Activated CD4-positive, alpha-beta T cell treated with anti-CD3 and anti-CD28 coated beads, Interleukin-2, Interleukin-6, amounts not matched to agents 100 ng/mL and 50 ng/mL, durations not matched to agents 16 hours and 8 hours (primary cell): ENCODE measurements at places on chromosomes 1 and 21.

DNA sequence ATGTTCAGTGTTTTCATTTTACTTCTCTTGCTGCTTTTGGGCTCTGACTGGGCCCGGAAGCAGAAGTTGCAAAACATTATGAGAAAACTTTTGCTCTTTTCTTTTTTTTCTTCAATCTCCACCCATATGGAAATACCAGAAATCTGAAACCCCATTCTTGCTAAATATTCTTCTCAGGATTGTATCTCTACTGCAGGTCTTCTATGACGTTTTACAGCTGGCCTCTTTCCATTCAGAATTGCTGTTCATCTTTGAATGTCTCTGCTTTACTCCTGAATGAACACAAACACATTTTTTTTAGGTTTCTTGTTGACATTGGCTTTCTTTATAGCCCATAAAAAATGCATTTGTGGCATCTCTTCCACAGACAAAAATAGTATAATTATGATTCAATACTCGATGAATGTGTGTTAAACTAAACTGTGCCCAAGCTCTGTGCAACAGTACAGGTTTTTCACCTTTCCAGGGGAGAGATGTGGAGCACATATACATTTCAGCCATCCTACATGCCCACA is 18.8 kb downstream of the PTPRC start:
- peak; percentile 71 for DNase-seq

GRCh38 chr1:100440075-100440809 is 87.9 kb downstream of the CDC14A start:
- peak; percentile 90 for DNase-seq

GRCh38 chr1:234675572-234675971 is 65.6 kb upstream of the IRF2BP2 start:
- DNase-seq: no peak

- peak; percentile 37 for DNase-seq
Observed at GRCh38 chr1:162823231-162823630, 32.7 kb downstream of the HSD17B7 start.

DNA sequence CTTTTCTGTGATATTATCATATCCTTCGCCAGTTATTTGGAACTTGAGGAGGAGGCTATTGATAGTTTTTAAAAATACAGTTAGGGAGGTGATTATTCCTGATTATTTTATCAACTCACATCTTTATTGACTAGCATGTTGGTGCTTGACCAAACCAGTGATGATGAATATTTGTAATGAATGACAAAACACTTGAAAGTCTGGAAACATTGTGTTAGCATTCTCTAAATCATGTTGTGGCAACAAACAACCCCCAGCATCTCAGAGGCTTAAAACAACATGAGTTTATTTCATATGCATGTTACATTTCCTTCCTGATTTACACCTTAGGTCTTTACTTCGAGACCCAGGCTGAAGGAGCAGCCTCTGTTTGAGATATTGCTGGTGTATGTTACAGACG is 10.7 kb upstream of the JUN start:
- no peak for DNase-seq

GRCh38 chr1:19096036-19096833 is 113.8 kb downstream of the UBR4 start:
- DNase-seq: peak; percentile 13

DNA sequence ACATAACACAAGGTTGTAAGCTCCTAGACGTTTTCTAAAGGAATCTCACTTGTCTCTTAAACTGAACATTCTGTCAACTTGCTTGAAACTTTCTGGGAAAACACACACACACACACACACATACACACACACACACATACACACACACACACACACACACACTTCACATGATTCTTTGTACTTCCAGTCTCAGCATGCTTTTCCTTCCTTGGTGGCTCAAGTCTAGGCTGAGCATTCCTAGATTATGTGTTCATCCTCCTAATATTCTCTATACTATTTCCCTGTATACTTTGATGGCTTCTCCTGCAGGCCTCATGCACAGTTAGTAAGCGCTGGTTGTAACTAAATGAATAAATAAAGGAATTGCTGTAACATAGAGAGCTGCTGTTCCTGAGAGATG is 372.1 kb downstream of the PTPRC start:
- no peak for DNase-seq

DNA sequence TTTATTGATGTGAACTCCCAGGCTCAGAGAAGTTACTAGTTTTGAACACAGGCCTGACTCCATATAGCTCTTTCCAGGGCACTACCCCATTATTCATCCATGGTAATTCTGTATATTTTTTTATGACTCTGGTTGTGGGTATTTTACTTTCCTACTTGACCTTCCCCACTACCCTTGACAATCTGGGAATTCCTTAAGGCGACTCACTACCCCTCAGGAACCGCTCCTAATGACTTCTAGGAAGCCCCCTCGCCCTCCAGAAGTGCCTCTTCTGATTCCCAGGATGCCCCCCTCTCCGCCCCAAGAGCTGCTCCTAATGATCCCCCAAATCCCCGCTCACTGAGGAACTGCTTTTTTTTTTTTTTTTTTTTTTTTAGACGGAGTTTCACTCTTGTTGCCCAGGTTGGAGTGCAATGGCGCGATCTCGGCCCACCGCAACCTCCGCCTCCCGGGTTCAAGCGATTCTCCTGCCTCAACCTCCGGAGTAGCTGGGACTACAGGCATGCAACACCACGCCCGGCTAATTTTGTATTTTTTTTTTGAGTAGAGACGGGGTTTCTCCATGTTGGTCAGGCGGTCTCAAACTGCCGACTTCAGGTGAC is 972 bp upstream of the KDM4A start:
- no peak for DNase-seq

DNA sequence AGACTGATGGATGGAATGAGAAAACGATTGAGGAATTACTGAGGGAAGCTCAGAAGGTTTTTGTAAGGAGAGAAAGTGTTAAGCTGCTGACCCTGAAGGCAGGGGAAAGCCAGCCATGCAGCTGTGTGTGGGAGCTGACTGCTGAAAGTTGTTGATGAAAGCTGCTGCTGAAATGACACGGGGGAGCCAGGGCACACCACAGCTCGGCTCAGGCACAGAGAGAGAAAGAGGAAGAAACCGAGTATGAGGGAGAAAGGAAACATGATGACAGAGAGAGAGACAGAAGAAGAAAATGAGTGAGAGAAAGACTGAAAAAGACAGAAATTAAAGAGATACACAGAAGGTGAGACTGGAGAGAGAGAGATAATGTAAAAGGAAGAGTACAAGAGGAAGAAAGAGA is 115.5 kb downstream of the LRRC53 start:
- no peak for DNase-seq

DNA sequence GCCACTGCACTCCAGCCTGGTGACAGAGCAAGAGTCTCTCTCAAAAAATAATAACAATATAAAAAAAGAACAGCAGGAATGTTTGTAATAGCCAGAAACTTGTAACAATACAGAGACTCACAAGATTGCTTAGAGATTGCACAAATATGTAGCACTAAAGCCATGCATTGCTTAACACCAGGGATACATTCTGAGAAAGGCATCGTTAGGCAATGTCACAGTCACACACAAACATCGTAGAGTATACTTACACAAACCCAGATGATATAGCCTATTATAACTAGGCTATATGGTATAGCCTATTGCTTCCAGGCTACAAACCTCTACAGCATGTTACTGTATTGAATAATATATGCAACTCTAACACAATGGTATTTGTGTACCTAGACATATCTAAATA is 45.3 kb downstream of the GPATCH2 start:
- DNase-seq: no peak

DNA sequence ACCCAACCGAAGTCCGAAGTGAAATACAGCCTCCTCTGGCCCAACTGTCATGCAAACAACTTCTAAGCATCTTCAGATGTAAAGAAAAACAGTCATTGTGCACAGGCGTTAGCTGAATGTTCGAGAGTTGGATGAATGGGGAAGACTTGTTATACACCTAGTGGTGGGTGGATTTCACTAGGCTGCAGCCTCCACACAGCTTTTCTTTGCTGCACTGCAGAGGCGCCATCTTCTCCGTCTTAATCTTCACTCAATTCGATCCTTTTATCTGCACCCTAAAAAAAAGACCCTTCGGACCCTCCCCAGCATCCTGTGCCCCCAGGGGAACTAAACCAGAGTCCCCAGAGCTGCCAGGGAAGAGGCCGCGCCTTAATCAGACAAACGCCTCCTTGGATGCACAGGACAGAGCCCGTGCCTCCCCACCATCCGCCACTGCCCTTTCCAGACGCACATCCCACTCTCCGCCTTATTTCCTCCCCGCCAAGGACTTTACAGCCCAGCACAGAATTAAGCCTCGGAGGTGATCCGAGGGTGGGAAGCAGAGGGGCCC is 1.4 kb downstream of the APP start:
- DNase-seq: peak; percentile 66

DNA sequence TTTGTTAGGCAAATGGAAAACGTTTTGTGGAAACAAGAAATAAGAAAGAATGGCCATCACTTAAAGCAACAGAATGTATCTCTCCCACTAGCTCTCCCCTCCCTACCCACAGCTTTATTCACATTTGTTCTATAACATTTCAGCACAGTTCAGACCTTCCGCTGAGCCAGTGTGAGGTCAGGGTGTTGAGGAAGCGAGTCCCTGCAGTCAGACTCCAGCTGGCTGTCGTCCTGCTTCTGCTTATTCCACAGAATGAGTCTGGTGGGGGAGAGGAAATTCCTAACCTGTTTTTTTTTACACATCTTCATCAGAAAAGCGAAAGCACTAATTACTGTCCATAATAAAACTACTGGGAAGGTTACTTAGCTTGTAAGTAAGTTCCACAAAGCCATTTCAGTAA is 39.0 kb downstream of the MRPL39 start:
- peak; percentile 56 for DNase-seq

DNA sequence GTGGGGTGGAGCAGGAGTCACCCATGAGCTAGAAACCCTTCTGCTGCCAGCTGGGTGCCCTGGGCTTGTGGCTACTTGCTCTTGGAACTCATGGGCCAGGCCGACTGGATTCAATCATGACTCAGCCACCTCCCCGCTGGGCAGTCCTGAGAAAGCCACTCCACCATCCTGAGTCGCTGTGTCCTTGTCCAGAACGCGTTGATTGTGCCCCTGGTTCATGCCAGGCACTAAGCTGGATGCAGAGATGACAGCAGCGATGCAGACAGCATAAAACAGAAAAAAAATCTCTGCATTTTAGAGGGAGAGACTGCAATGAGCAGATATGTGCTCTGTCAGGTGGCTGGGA is 10.6 kb downstream of the PADI1 start:
- no peak for DNase-seq

- peak; percentile 22 for DNase-seq
Observed at GRCh38 chr1:209202830-209203532, 380.5 kb upstream of the CAMK1G start.

DNA sequence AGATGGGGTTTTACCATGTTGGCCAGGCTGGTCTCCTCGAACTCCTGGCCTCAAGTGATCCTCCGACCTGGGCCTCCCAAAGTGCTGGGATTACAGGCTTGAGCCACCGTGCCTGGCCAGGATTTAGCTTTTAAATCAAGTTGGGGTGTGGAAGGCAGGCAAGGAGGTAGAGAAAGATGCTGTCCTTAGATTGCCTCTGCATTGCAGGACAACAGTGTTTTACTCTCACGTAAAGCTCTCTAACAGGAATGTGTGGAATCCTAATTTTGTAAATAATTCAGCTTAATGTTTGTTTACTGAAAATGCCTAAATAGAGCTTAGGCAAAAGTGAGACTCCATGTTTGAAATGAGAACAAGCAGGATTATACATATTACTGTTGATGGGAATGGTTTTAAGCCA is 29.5 kb upstream of the TGFB2 start:
- no peak for DNase-seq
